ENCODE measurements at places on chromosomes 5 and 9.

DNA sequence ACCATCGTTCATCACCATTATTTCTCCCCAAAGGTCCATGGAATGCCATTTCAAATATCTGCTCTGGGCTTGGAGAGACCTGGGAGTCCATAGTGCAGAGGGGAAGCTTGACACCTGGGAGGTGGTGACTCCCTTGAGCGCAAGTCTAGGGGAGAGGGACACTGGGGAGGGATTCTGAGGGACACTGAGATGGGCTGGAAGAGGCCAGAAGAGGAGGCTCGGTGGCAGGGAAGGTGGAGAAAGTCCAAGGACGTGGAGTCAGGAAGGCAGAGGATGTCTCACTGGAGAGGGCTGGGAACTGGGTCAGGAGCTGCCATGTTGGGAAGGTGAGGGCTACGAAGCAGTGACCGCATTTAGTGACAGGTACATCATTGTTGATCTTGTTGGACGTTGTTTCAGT, 160.3 kb upstream of the MVB12B start:
- no peak for DNase-seq

DNA sequence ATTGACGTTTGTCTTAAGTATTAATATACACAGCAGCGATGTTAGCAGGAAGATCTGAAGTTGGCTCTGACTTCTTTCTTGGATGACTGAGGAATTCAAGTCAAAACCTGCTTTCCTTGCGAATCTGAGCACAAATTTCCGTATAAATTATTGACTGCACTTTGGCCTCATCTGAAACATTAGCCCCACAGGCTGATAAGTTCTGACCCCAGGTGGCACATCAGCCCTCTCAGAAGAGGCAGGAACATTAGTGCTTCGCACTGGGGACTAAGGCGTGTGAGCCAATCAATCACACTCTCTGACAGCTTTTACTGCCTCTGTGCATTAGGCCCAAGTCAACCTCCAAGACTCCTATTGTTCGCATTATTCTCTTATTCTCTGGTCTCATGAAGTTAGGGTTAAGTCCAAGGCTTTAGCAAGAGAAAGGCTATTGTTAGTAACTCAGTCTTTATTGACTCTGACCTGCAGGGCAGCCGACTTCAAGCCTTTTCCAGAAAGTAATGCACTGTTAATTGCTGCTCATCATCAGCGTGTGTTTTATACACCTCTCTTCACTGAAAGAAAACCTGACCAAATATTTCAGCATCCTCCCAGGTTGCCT, 84.2 kb downstream of the ZNF608 start:
- no peak for DNase-seq

- DNase-seq: no peak
These were observed 16.2 kb upstream of the SMU1 start for GRCh38 chr9:33092634-33093033.

- DNase-seq: no peak
These were observed 655.2 kb downstream of the PDE4D start for GRCh38 chr5:59238126-59238902.

GRCh38 chr5:172795318-172795977, 24.5 kb upstream of the DUSP1 start:
- no peak for DNase-seq

- DNase-seq: no peak
These were observed 6.7 kb downstream of the AP3B1 start for GRCh38 chr5:78287833-78288232.

DNA sequence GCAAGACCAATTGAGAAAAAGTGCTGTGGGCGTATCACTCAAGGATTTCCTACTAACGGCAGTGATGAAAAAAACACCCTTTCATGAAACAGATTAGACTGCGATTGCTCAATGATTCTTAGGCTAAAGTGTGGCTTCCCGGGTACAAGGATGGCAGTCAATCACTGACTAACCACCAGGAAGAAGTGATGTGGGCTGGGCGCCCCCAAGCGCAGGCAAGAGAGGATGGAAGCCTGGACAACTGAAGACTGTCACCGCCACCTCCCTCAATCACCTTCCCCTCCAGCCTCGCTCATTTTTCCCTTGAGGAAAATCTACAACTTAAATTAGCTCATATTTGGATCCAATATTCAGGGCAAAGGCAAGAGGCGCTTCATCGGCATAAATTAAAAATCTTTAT, 707.2 kb downstream of the MTRR start:
- DNase-seq: no peak

DNA sequence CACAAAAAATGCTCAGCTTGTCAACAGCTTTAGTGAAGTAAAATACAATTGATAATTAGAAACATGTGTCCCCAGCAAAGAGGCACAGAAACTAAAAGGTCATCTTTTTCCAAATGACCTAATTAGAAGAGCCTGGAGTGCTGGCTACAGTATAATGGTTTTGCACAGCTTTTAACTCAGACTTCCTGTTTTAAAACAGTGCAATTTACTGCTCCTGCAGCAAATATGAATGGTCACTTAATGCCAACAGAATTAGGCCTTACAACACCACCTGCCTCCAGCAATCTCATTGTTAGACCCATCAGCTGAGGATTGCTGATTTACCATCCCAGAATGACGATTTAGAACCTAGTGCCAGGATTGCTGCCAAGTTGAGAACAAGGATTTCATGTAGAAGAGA, 239.3 kb downstream of the CETN3 start:
- no peak for DNase-seq

DNA sequence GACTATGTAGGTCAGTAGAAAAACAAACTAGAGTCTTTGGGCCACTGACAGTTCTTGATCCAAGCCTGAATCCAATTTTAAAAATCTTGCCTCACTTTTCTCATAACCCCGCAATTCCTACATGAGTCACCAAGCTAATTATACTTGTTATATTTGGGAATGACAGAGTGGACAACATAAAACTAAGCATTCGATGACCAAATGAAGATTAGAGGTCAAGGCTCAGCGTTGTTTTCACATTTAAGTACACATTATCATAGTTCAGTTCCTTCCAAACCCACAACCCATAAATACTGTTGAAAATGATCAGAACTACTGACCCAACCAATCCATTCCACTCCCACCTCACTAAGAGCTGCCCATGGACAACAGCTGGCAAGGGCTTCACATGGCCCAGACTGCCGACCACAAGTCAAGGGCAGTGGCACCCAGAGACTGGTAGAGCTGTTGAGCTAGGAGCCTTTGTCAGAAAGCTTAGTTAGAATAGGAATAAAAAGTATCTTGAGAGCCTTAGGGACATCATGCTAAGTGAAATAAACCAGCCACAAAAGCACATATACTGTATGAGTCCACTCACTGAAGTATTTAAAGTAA, 64.2 kb downstream of the MYO10 start:
- no peak for DNase-seq

DNA sequence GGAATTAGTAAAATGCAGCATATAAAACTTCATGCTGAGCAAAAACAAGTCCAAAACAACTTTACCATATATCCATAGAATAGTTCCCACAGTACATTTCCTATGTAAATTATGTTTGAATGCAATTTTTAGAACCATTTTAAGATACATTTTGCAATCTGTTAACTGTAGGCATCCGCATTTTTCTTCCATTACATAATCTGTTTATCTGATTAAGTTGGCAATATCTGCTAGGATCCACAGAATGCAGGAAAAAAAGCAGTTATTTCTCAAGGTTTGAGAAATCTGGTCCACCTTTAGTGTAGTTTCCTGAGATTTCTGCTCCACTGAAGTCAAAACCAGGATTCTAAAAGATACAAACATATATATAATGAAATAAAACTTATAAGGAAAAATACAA, 6.2 kb downstream of the NUDCD2 start:
- no peak for DNase-seq

GRCh38 chr5:72746736-72747135, 69.7 kb upstream of the TNPO1 start:
- DNase-seq: no peak

DNA sequence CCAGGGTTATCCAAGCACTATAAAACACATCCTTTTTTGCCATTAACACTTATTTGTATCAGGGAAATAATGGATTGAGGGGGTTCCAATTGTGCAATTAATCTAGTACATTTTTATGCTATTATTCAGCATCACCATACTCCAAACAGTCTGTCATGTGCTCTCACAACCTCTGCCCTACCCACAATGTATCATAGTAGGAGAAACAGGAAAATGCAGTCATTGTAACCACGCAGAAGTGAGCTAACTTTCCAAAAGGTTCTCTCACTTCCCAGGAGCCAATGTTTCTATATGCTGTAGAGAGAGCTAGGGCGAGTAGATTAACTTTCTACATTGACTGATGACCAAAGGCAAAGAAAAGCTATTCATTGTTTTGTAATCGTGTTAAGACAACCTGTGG, 29.8 kb downstream of the DAB2 start:
- DNase-seq: no peak

GRCh38 chr9:110604171-110604601, 24.6 kb upstream of the SVEP1 start:
- DNase-seq: no peak

GRCh38 chr9:1222511-1222910, 172.4 kb downstream of the DMRT2 start:
- DNase-seq: no peak

DNA sequence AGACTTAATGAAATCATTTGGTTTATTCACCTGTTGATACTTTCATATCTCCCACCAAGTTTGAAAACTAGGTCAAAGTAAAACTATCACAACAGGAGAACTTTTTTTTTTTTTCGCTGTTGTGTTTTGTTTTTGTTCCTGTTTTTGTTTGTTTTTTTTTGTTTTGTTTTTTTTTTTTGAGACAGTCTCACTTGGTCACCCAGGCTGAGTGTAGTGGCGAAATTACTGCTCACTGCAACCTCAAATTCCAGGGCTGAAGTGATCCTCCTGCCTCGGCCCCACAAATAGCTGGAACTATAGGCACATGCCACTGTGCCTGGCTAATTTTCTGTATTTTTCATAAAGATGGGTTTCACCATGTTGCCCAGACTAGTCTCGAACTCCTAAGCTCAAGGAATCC, 49.3 kb downstream of the MLLT3 start:
- no peak for DNase-seq

- DNase-seq: no peak
These were observed 142.9 kb downstream of the AOPEP start for GRCh38 chr9:94869415-94869843.

GRCh38 chr5:131386779-131387178, 122.9 kb downstream of the CDC42SE2 start:
- DNase-seq: no peak

DNA sequence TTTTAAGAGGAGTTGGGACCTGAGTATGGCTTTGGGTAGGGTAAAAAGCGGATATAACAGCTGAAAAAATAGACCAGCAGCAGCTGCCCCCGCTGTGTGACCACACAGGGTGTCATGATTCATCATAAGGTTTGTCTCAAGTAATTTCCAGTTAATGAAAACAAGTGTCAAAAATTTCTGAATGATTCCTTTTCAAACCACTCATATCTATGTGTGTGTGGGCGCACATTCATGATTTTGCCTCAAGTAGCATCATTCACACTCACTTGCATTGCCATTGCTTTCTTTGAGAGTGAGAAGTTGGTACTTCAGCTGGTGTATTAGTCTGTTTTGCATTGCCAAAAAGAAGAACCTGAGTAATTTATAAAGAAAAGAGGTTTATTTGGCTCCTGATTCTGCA, 12.1 kb upstream of the TNFAIP8 start:
- DNase-seq: no peak

DNA sequence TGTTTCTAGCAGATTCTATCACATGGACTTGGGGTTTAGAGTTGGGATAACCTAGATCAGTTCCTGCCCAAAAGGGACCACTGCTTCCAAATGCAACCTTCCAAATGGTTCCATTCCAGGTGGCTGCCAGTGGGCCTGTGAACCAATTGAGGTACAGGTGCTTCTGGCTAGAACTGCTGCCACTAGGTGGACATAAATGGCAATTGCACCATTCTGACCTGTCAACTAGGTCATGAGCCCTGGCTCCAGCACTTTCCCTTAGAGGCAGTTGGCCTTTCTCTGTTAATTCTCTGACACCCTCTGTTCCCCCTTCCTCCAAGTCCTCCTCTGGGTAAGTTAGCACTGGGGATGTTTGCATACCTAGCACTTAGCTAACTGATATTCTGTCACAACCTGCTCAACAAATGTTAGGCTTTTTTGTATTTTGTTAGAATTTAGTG, 16.6 kb upstream of the HEMGN start:
- no peak for DNase-seq

GRCh38 chr5:206927-207536, 10.9 kb downstream of the CCDC127 start:
- DNase-seq: no peak

GRCh38 chr5:78677777-78678668, 29.5 kb upstream of the LHFPL2 start:
- DNase-seq: no peak

GRCh38 chr9:70519912-70520724, 105.7 kb upstream of the KLF9 start:
- no peak for DNase-seq

DNA sequence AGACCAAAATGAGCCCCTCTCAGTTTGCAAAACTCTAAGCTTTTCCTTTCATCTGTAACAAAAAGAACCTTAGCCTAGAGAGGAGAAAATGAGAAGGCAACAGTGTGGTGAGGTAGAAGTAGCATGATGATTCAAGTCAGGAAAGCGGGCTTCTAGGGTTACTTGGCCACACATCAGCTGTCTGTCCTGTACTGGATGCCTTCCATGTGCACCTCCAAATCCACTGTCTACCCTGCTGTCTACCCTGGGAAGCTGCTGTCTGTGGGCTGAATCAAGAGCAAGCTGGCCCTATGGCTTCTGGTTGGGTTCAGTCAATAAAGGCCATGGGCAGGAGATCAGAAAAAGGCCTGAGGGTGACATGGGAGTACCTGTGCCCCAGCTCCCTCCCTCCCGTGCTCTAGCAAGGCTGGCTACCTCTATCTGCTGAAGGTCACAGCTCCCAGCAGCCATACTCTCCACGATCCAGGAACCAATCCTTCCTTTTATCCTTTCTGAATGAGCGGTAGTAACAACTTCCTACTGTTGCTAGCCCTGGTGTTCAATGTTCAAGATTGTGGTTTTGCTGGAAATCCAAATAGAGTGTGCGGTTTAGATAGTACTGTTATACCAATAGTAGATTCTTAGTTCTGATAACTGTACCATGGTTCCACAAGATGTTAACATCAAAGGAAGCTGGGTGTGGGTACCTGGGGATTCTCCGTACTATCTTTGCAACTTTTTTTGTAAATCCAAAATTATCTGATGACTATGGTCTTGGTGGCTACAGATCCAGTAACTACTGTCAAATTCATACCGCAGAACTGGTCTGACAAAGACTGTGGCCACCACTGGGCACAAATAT, 191.0 kb downstream of the ESM1 start:
- no peak for DNase-seq

DNA sequence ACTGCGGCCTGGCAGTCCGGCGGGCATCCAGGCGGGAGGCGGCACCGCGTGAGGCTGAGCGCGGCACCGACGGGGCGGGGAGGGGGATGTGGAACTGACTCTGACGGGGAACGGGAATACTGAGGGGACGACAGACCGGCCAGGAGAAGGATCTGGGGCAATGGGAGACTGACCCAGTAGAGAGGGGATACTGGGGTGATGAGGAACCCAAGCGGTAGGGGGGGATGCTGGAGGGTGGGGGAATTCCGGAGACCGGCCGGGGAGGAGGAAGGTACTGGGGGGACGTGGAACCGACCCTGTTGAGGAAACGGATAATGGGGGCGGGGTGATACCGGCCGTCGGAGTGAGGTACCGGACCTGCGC, 423 bp downstream of the IPPK start:
- DNase-seq: no peak

GRCh38 chr9:131227959-131228460, 48.3 kb downstream of the FAM78A start:
- no peak for DNase-seq

- DNase-seq: no peak
These were observed 421.7 kb upstream of the TYRP1 start for GRCh38 chr9:12271421-12271891.

All from amygdala (tissue), 56 donors.